NCI-H2081 treated with DMSO at 0.1 percent for 48 hours (cell line): ENCODE measurements at places on chromosomes 16 and 17.

GRCh38 chr17:80204626-80205468 is 15.3 kb downstream of the SGSH start:
- no peak for DNase-seq

DNA sequence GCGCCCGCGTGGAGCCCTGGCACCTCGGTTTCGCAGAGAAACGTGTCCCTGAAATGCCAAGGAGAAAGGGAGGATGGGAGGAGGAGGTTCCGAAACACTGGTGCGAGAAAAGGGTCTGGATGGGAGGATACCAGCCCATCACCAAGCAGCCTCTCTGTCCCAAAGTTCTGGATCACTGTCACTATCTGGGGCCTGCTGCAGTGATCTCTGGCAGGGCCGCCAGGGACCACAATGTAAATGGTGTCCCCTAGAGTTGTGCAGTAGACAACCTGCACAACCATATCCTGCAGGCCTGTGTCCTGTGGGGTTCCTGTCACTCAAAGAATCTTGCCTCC is 229.3 kb downstream of the C16orf78 start:
- no peak for DNase-seq

DNA sequence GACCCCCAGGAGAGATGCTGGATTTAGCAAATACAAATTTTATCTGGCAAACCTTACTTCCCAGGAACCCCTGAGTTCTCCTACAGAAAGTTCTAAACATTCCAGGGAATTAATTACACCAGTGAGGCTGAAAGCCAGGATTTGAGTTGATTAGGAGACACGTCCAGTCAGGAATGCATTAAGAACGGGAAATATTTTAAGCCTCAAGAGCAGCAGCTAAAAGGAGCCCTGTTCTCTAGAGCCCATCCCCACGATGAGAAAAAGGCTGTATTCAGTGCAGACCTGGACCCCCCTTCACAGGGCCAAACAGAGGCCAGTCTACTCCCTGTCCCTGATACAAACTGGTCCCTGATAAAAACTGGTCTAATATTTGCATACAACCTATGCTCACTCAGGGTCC is 55.0 kb downstream of the VAT1L start:
- DNase-seq, result no peak

DNA sequence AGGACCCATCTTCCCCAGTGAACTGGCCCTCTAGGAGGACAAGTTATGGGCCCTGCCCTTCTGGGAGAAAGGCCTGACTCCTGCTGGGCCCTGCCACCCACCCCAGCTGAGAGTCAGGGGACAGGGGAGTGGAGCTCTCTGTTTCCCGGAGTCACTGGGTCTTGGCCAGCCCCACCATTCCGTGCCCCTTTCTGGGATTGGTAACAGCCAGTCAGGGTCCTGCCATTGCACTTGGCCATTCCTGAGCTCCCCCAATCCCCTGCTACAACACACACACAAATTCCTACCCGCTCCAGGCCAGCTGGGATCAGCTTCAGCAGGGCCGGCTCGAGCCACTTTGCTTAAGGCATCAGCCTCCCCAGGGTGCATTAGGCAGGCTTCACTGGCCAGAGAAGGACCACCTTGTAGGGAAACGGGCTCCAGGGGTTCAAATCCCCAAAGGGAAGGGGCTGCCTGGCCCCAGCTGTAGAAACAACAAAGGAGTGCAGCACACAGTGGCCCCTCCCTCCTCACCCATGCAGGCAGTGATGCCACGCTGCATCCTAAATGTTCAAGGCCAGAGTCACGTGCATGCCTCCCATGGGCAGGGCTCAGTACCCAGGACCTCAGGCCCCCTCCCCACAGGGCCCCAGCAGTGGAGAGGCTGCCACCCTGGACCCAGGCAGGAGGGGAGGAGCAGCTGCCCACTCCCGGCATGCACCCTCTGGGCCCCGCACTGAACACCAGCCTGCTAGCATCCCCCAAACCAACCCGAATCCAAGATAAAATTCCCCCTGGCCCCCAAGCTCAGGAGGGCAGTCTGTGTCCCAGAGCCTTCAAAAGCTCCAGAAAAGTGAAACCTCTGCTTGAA is 37.7 kb downstream of the C16orf78 start:
- DNase-seq, result no peak

DNA sequence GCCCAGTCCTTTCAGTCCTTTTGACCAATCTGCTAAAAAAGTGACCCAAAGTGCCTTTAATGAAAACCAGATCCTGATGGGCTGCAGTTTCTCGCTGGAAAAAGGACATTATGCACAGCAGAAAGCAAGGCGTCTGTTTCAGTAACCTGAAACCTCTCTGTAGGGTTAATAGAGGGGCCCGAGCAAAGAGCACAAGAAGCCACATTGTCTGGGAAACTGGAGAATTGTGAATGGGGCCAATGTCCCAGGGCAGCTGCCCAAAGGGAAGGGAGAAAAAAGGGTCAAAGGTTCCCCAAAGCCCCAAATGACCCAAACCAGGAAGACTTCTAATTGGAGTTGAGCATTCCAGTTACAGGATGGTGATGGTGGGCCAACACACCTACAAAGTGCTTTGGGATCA is 3.0 kb downstream of the OTOA start:
- no peak for DNase-seq

DNA sequence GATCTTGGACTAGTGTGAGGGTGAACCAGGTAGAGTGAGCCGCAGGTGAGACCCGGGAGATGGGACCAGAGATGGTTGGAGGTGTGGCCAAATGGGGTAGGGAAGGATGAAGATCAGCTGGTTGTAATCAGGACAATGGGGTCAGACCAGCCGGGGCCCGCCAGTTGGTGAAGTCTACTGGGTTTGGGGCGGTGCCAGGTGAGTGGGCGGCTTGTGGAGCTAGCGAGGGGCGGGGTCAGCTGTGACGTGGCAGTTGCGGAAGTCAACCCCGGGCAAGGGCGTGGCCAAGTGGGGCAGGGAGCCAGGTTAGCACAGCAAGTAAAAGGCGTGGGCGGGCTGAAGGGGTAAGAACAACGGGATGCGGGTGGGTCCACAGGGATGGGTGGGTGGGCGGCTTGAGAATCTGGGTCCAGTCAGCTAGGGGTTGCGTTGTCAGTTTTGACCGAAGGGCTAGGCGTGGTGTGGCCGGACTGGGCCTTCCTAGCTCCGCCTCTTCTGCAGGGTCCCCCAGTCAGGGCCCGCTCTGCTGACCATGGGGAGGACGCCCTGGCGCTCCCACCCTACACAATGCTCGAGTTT is 25.5 kb upstream of the ALKBH5 start:
- no peak for DNase-seq

DNA sequence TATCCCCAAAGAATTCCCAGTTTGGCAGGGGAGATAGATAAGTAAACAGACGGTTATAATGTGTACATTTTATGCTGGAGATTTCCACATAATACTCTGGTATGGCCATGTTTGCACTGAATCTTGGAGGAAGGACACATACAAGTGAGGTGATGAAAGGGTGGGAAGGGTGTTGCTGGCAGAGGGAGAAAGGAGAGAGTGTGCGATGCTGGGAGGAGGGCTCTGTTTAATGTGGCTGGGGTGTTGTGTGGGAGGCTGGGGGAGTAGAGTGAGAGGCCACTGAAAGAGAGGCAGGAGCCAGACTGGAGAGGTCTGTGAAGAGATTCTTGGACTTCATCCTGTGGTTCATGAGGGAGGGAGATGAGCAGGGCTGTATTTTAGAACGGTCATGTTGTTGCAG is 87.6 kb downstream of the SPACA3 start:
- no peak for DNase-seq

DNA sequence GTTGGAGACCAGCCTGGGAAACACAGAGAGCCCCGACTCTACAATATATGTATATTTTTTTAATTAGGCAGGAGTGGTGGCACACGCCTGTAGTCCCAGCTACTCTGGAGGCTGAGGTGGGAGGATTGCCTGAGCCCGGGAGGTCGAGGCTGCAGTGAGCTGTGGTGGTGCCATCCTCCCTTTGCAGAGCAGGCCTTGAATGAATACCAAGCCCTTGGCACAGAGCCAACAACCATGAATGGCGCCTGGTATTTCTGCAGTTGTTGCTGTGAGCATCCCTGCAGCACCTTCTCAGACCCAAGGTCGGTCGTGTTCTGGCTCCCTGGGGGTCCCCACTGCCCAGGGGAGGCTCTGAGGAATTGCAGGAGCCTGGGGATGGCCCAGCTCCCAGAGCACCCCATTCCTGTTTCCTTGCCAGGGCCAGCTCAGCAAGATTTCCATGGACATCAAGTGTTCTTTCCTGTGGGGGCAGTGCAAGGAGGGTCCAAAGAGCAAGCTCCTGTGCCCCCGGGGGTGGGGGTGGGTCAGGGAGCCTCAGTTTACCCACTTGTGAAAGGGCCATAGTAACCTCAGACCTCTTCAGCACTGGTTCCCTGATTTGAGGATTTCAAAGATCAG is 25.6 kb upstream of the RMI2 start:
- DNase-seq, result no peak

- DNase-seq, result no peak
Measured at GRCh38 chr16:50059111-50059510, 6.7 kb upstream of the HEATR3 start.

DNA sequence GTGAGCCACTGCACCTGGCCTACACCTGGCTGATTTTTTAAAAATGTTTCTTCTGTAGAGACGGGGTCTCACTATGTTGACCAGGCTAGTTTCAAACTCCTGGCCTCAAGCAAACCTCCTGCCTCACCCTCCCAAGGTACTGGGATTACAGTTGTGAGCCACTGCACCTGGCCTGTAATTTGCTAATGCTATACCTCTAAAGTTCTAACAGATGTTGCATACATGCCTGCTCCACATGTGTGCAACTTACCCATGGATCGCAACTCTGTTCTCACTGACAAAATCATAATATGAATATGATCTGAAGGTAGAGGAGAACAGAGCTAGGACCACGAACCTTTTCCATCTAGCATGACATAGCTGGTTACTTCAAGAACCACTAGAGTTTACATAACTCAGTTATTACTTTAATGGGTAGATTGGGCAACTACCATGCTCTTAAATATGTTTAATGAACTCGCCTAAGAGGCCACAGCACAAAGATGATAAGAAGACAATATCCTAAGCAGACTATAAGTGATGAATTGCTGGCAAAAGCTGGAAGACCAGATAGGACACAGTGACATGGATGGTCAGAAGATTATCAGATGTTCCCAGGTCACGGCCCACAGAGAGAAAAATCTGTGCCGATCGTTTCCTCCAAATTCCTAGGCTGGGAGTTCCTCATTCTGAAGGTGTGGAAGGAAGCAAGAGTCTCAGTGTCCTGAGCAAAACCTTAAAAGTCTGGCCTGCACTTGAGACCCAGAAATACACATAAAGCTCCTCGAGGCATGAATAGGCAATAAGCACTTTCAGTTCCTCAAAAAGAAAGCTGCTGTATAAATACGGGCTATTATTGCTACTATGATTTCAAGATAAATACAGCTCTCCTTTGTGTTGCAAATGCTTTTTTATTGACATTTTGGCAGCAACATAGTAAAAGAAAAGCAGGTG is 53.6 kb upstream of the ICAM2 start:
- DNase-seq, result peak; percentile 55

DNA sequence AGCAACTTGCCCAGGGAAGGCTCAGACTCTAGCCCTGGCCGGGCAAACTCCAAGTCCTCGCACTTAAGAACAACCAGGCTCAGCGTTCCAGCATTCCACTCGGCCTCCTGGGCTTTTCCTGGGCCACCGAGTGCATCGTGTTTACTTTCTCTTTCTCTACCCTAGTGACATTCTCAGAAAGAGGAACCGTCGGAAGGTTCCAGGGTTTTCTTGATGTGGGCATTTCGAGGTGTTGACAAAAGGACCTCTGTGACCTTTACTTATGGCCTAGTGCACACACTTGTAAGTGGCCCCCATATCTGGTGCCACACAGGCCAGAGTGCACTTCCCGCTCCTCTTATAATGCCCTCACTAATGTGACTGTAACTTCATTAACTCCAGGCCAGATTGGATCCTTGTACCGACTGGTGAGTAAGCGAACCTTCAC is 3.1 kb upstream of the BANP start:
- DNase-seq, result no peak

GRCh38 chr16:75143941-75144340 is 4.4 kb upstream of the ZFP1 start:
- no peak for DNase-seq

GRCh38 chr16:73616166-73616753 is 568.3 kb upstream of the ZFHX3 start:
- no peak for DNase-seq

DNA sequence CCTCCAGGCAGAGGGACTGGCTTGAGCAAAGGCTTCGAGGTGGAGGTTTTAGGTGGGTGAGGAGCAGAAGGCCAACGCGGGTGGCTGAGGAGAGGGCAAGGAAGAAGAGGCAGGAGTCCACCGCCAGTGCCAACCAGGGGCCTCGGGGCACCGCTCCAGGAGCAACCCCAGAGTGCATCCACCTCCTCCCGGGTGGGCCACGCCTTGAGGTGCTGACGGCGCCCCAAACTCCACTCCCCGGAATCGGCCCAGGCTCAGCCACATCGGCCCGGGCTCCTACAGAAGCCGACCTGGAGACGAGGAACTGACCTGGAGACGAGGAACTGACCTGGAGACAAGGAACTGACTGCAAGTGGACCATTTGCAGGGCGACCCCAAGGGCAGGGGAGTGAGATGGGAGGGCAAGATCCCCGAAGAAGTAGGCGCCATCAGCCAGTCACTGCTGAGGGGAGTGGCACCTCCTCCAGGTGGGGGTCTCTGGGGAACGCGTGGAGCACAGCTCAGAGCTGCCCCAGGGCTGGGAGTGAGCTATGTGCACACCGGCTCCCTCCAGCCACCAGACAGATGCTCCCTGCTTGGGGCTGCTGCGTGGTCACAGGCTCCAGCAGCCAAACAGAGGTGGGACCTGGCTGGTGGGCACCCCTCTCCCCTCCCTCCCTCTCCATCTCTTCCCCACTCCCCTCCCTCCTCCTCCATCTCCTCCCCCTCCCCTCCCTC is 29.2 kb upstream of the CBFA2T3 start:
- no peak for DNase-seq

DNA sequence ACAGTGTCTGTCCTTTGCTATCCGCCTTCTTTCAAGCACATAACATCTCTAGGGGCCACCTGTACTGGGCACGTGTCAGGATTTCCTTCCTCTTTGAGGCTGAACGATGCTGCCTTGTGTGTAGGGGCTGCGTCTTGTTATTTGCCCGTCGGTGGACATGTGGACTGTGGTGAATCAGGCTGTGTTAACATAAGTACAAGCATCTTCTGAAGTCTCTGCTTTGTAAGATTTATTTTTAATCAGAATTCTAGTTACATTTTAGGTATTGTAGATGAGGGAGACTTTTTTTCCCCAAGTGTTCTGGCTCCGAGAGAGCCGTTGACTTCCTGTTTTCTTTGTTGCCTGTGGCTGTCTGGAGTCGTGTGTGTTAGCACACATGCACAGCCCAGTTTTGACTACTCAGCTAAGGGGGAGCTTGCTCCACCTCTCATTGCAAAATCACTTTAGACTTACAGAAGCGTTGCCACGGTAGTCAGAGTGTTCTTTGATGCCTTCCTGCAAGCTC is 26.1 kb downstream of the SPG7 start:
- DNase-seq, result no peak

DNA sequence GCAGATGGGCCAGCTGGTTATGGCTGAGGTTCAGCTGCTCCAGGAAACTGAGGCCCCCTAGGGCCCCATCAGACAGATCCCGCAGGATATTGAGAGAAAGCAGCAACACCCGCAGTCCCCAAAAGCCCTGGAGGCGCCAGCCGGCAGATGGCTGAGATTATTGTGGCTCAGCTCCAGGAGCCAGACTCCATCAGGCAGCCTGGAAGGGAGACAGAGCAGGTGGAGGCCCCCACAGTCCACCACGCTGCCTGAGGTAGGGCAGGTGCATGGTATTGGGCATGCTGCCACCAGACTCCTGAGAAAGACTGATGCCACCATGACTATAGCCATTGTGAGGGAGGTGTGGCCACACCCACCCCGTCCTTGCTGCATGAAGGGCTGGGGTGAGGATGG is 9.5 kb upstream of the TMEM101 start:
- DNase-seq, result peak; percentile 96

GRCh38 chr16:5607169-5607568 is 509.6 kb upstream of the EEF2KMT start:
- no peak for DNase-seq
